ENCODE measurements at places on chromosomes 2 and 18.

DNA sequence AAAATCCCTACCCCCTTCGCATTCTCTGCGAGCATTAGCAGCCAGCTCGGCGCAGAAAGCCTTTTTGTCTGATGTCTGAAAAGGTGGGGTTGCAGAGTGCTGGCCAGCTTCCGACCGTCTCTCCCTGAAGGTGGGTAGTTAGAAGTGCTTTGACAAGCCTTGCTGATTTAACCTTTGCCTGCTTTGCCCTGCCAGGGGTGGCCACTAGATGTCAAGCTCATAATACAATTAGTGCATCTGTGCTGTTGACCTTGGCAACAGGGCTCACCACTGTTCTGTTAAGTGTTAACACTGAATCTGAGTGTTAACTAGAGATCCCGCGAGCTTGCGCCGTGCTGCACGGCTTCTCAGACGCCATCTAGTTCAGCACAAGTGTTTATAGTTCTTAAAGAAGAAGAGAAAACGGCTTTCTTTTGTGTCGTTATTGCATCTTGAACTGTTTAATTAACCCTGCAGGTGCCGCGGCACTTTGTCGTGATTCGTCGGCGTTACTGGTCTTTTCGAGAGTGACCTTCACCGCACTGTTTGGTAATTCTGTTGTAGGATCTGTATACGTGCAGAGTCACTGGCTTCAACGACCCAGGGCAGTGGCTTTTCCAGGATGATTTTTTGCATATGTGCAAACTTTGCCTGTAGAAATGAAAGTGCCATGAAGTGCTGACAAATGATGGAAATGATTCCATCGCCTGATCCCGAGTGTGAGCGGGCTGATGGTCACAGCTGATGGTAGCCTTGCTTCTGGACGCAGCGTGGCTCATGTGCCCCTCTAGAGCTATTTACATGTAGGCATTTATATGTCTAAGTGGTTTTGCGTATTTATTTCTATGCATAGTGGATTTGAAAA, 5.5 kb downstream of the SALL3 start:
- peak; percentile 68 for DNase-seq

DNA sequence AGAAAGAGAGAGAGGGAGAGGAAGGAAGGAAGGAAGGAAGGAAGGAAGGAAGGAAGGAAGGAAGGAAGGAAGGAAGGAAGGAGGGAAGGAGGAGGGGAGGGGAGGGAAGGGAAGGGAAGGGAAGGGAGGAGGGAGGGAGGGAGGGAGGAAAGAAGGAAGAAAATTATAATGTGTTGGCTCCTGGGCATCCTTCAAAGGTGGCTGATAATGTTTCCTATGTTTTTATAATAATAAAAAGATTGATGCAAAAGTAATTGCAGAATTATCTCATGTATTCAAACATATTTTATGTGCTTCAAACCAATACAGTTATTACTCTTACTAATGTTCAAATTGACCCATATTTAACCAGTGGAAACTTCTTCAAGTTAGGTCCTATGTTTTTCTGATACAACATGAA, 260.9 kb downstream of the LNPK start:
- DNase-seq: no peak

DNA sequence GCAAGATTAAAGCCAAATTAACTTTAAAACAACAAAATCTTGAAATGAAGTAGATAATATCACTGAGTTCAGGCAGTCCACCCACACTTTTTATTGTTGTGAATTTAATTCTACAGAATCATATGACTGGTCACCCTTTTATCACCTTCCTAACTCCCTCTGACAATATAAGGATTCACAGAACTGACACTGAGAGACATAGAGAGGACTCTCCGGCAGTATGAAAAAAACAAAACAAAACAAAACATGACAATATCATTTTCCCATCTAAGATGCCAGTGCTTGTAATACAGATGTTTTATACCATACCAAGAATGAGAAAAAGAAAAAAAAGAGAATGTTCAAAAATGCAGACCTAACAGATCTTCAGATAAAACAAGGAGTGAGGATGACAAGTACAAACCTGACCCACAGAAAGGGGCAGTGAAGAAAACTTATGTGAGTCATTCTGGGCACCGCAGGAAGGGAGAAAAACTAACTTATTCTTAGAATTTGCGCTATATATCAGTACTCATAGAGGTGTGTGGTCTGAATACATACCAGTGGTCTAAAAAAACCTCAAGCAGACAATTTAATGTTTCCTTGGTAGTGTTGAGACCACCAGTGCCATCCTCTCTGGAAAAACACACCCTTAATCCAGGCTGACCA, 136.6 kb downstream of the ZAP70 start:
- no peak for DNase-seq

GRCh38 chr2:24123922-24124580, 782 bp downstream of the FAM228B start:
- DNase-seq: peak; percentile 61

DNA sequence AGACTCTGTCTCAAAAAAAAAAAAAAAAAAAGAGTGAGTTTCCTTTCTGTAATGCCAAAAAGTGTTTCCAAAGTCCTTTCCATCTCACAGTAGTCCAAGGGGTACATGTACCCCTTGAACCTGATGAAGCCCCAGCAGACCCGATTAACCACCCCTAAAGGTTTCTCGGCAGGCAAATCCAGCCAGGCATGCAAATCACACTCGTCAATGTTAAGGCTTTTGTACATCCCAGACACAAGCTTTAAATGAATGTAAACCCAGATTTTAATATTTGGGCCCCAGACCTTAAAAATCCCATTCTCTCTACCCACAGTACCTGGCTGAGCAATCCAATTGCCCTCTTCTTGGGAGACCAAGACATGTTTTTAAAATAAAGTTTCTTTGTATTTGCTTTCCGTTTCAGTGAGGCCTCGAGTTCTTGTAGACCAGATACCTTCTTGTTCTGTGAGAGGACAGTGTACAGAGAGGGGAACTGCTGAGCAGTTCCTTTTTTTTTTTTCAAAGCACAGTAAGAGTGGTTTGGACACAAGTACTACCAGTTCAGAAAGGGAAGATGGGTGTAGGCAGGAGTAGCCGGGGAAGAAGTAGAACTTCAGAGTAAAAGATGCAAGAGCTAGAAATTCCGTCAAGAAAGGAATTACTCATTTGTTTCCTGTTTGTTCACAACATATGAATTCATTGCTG, at the start of gene NLRC4:
Gene NLRC4 (minus strand): TSS at position 465 of the 684 bp plus-strand sequence. CDS start 8,111 bp downstream, outside the sequence.
- peak; percentile 74 for DNase-seq

GRCh38 chr2:96594691-96595152, 43.4 kb downstream of the KANSL3 start:
- no peak for DNase-seq

GRCh38 chr18:36481201-36481657, 183.7 kb downstream of the FHOD3 start:
- DNase-seq: no peak

DNA sequence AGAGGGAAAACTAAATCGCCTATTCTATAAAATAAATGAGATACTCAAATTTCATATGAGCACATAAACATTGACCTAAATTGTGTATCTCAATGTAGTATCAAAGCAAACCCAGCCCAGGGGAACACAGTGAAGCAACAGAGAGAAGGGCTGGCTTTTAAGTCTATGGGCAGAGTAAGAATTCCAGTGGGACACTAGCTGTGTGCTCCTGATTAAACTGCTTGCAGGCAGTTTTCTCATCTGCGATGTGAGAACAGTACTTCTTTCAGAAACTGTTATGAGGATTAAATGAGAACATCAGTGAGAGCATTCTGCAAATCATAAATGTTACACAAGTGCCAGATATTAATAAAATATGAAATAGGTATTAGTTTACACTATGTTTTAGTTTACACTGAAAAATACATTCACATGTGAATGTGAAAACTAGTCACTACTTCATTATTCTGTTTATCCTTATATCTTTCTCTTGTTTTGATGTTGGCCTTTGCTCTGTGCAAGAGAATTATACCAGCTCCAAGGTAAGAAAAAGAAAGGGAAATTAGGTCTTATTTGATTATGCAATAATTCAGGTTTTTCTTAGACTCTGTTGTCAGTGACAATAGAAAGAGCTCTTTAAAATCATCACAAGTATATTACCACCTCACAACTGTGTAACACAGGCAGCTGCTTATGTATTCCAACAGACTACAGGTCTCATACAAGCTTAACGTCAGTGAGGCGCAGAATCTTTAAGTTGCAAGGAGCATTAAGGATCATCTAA, 47.5 kb downstream of the GAREM1 start:
- DNase-seq: no peak

- no peak for DNase-seq
Measured at GRCh38 chr18:78998371-78999071, 18.9 kb downstream of the SALL3 start.

DNA sequence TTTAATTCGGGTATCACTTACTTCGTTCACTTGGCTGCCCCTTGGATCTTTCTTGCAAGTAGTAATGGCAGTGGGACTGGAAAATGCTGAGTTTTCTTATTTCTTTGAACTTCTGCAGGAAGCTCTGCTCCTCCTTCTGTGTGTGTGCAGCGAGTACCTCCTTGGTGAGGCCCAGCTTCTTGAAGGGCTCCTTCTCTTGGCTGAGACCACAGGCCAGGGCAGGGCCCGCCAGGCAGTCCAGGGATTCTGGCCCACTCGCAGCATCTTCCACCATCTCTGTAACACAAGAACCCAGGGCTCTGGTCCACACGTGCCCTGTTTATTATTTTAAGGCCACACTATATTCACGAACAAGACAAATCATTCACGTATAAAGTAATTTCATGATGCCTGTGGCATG, 15.8 kb upstream of the HES6 start:
- DNase-seq: no peak

GRCh38 chr2:240219208-240219890, 78.9 kb upstream of the OTOS start:
- DNase-seq: no peak

DNA sequence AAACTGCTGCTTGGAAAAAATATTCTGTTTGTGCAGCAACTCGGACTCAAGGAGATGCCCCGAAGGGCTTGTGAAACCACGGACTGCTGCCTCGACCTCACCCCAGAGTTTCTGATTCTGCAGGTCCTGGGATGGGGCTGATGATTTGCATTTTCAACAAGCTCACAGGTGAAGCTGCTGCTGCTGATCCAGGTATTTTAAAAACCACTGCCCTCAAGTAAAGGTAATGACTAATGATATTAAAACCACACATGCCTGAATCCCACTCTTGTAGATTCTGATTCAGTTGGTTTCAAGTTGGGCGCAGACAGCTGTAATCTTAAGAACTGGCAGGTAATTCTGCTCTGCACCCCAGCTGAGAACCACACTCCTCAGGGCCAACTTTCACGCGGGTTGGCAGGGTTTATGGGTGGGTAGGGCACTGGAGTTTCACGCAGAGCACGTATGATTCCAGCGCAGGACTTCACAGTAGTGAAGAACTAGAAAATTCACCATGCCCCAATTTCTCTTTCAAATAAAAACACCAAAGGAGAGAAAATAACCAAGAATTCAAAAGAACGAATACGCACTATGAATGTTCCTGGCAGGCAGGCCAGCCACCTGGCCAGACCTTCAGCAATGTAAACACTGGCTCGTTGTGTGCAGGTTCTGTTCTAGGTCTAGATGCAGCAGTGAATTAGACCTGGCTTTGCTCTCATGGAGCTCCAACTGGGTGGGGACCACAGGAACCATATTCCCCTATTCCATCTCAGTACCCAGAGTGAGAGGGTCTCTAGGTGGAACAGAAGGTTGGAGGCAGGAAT, 74.6 kb upstream of the ZFP36L2 start:
- no peak for DNase-seq

DNA sequence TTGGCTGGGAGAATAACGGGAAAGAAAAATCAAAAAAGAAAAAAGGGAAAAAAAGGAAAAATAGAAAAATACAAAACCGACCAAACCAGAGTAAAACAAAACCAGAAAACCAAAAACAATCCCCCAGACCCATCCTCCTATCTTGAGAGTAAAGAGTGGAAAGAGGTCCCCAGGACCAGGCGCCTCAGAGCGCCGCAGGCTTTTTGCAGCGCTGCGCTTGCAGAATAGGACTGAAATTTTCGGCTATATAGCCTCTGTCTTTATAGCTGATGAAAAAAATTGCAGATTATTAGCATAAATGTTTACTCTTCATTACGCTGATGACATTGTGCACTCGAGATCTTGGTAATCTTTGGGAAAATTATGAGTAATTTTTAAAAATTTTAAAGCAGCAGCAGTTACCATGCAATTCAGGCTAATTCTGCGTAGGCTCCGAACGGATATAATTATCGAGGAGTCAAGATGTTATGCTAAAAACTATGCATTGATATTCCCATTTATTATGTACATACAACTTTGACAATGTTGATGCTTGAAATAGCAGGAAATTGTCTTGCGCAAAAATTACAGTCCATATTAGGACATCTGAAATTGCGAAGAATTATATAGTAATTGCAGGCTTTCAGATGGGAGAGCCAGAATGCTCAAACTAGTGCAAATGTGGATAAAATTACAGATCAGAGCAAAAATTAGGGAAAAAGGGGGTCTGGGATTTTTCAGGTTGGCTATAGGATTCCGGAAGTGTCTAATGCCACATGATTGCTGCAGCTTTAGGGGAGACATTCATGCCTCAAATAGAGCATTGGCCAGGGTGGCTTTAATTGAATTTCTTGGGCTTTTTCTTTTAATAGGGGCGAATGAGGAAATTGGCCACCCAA, 8.3 kb downstream of the DLX1 start:
- DNase-seq: no peak

- DNase-seq: no peak
Measured at GRCh38 chr2:2018713-2019410, 274.5 kb upstream of the PXDN start.

DNA sequence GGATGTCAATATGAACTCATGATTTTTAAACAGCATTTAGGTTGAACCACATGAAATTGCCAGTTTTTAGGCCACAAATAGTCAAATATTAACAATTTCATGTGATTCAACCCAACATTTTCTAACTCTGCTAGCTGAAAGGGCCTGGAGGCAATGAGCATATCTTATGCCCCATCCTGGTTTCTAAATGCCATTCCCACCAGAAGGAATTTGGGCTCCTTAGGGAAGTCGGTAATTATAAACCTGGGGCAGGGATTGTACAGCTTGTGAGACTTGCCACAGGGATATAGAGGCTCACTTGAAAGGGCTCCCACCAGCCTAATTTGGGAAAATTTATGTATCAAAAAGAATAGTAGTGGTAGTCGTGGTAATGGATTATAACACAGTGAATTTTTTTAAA, 178.4 kb upstream of the ALPP start:
- no peak for DNase-seq

DNA sequence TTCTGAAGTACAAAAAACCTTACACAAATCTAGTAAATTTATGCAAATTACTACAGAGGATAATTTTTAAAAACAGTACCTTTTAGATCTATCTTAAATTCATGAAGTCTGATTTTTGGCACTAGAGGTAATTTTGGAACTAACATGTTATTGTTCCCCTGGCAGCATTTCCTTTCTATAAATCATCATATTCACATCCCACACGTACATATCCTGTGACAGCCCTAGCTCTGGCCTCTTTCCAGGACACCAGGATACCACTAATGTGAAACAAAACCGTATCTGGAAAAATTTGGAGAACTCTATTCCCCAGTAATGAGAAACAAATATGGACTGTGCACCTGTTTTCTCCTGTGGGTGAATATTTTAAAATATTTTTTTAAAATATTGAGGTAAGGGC, 14.0 kb upstream of the BIRC6 start:
- DNase-seq: no peak

- no peak for DNase-seq
Measured at GRCh38 chr2:8352296-8352695, 329.6 kb upstream of the ID2 start.

- DNase-seq: no peak
Measured at GRCh38 chr2:191791953-191792560, 54.8 kb downstream of the CAVIN2 start.

- no peak for DNase-seq
Measured at GRCh38 chr18:22538426-22538825, 120.7 kb upstream of the CTAGE1 start.
